ENCODE measurements at places on chromosomes 7 and 10. TPM values are rescaled to one million over a fixed set of nuclear protein-coding genes. Genes with fewer than 3 reads are reported as not detected.

DNA sequence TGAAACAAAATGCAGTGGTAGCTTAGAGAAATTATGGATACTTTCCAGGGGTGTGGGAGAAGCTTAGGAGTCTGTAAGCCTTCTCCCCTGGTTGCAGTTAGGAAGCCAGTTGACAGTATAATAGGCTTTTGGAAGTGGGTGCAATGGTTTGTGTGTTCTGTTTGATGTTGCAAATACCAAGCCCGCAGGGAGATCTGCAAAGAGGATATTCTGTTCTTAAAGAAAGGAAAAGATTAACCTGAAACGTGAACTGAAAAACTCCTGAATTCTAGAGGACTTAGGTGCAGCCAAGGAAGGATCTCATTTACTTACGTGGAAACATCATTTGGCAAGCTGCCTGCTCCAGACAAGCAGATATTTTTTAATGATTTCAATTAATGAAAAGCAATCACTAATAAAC is 496.6 kb downstream of the AUTS2 start:
- no peak overlapping the region for H3K27ac ChIP-seq
- H3K4me3 ChIP-seq, result no peak overlapping the region
- no peaks in the 10 kb centered on the region for H3K27me3 ChIP-seq
- no peaks in the 10 kb centered on the region for H3K36me3 ChIP-seq
- H3K4me1 ChIP-seq, result peaks cover 2% of the 10 kb centered on the region
- no peak for DNase-seq

DNA sequence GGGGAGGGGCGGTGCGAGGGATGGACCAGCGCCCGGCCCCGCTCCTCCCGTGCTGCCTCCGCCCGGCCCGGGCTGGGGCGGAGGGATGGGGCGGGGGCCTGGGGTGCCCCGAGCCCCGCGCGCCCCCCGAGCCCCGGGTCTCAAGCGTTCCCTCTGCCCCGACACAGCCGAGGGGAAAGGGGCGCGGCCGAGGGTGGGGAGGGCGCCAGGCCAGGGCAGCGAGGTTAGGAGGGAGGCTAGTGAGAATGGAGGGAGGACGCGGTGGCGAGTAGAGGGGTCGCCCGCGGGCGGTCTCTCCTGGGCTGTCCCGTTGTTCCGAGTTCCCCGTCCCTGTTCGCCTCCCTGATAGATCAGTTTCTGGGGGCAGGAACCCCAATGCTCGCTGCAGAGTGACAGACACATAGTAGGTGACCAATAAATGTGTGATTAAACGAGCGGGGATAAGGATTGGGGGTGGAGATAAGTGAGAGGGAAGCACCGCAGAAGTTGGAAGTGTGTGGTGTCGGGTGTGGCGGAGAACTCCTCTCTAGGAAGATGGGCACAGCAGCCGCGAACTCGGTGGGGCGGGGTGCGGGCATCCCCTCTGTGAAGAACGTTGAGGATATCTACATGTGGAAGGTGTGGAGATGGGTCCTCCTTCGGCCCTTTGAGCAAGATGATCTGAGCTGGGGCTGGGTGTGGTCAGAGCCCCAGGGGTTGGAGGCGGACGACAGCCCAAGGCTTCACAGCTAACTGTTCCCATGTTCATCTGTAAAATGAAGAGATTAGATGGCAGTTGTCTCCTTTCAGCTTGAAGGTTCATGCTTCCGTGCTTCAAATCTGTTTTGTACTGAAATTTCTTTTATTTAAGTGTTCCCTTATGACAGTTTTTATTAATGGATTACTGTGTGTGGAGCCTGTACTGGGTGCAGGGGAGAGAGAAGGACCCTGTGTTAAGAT is 580 bp downstream of the ZNF775 start:
- H3K27ac ChIP-seq, result peak overlapping the region; percentile 74
- H3K36me3 ChIP-seq, result no peaks in the 10 kb centered on the region
- H3K27me3 ChIP-seq, result no peaks in the 10 kb centered on the region

Gene EFCAB10
- total RNA-seq, result 0.91 TPM

Gene C10orf53
- total RNA-seq, result not detected

Gene PODXL
- total RNA-seq, result 114 TPM

Gene HKDC1
- 27.4 TPM for total RNA-seq

- H3K4me1 ChIP-seq, result no peaks in the 10 kb centered on the region
- no peak overlapping the region for H3K4me3 ChIP-seq
- no peak overlapping the region for H3K27ac ChIP-seq
- DNase-seq, result no peak
- H3K36me3 ChIP-seq, result no peaks in the 10 kb centered on the region
Observed at GRCh38 chr10:31294558-31294957, 24.5 kb upstream of the ZEB1 start.

DNA sequence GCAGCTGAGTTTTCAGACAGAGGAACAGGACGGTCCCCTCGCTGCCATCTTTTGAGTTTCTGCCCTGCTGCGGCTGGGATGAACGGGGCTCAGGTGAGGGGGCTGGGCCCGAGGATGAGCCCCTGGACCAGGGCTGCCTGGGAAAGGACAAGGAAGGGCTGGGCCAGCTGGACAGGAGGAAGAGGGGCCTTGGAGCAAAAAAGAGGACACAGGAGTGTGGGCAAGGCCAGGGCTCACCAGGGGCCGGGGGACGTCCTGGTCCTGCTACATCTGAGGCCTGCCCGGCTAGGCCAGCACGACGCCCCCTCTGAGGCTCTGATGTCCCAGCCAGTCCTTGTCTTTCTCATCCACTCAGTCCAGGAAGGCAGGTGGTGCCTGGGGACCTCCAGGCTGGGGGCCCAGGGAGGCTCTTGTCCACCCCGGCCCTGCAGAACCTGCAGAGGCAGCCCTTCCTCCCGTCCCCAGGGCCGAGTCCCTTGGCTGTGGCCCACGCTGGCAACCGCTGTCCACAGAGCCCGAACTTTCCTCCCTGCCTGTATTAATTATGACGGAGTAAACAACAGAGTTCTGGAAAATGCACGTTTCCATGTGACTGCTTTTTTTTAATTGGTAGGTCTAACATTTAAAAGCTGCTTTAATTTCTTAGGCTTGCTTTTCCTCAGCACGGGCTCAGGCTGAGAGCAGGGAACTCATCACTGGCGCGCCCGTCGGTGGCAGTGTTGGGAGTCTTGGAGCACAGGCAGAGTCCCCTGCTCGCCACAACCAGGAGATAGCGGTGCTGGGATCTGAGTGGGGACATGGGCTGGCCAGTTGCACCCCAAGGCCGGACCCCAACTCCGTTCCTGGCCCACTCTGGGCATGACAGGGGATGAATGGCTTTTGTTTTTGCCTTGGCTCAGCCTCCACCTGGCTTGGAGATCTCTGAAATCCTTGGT is 187.7 kb downstream of the ELFN1 start:
- H3K4me1 ChIP-seq, result no peaks in the 10 kb centered on the region
- H3K36me3 ChIP-seq, result no peaks in the 10 kb centered on the region
- no peak overlapping the region for H3K4me3 ChIP-seq
- no peak overlapping the region for H3K27ac ChIP-seq
- H3K27me3 ChIP-seq, result no peaks in the 10 kb centered on the region

Measured in kidney (tissue), 22 donors.